ENCODE measurements at places on chromosomes 2 and 18. TPM values are rescaled to one million over a fixed set of nuclear protein-coding genes. Genes with fewer than 3 reads are reported as not detected.

The IAH1 gene
- 82.0 TPM for total RNA-seq

The SLC38A11 gene
- not detected for total RNA-seq

The AQP12A gene
- total RNA-seq = not detected

The ASB3 gene
- 26.2 TPM for total RNA-seq

The DYSF gene
- 2.5 TPM for total RNA-seq

The ATP6V1C2 gene
- not detected for total RNA-seq

The MYO5B gene
- total RNA-seq = 0.53 TPM

The GALNT14 gene
- total RNA-seq = 0.12 TPM

The MEP1B gene
- total RNA-seq = 0.12 TPM

The GALNT5 gene
- 73.1 TPM for total RNA-seq

The SGPP2 gene
- not detected for total RNA-seq

The AQP12B gene
- total RNA-seq = not detected

The EHD3 gene
- 23.1 TPM for total RNA-seq

The EFHD1 gene
- total RNA-seq = 0.23 TPM

The GNAL gene
- total RNA-seq = 0.12 TPM

Data from smooth muscle cell of the coronary artery (primary cell).